ENCODE measurements at places on chromosomes 2 and 18.

- H3K36me3 ChIP-seq = no peaks in the 10 kb centered on the region
- no peaks in the 10 kb centered on the region for H3K27me3 ChIP-seq
- no peak for DNase-seq
- H3K27ac ChIP-seq = peak overlapping the region; percentile 89
- H3K4me1 ChIP-seq = peaks cover 49% of the 10 kb centered on the region
These were observed 19.4 kb downstream of the TEX44 start for GRCh38 chr2:231612109-231612455.

DNA sequence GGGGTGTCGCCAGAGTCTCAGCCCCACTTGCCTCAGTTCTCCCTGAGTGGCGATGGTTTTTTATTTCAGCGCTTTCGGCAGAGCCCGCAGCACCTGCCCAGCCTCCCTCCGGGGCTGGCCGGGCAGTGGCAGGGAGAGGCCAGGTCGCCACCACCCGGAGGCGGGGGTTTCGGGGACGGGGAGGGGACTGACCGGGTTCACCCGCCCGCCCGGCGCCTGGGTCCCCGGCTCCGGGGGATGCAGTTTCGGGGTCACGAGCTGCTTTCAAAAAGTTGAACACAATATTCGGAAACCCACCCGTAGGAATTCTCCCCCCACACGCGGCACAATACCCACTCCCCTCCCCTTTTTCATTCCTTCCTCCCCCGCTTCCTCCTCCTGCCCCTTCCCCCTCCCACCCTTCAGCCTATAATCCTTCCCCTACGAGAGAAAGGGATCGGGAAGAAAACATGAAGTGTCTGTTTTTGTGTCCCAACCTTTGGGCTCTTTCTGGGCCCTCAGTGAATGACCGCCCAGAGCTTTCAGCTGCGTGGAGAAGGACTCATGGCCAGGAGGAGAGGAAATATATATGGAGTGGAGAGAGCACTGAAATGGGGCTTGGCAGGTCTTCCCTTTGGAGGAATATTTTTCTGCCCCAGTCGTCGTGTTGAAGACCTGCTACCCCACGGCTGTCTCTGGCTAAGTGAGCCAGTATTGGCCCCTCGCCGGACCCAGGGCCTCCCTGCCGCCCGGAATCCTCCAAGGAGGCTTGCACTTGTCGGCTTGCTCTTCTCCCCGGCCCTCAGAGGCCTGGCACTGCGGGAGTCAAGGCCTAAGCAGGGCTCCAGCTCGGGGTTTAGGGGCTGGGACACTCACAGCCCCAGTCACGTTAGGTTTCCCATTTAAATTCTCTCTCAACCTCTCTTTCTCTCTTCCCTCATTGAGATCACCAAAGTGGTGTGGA lies 2.1 kb upstream of the SIX3 start:
- no peak overlapping the region for H3K4me3 ChIP-seq
- DNase-seq = no peak
- H3K27ac ChIP-seq = no peak overlapping the region
- H3K36me3 ChIP-seq = no peaks in the 10 kb centered on the region

- peak overlapping the region; percentile 54 for H3K27ac ChIP-seq
- DNase-seq = peak; percentile 79
- H3K36me3 ChIP-seq = no peaks in the 10 kb centered on the region
- peaks cover 18% of the 10 kb centered on the region for H3K4me1 ChIP-seq
These were observed 2.4 kb downstream of the CTIF start for GRCh38 chr18:48541026-48541746.

- H3K4me1 ChIP-seq = peaks cover 16% of the 10 kb centered on the region
- H3K27me3 ChIP-seq = no peaks in the 10 kb centered on the region
- peak overlapping the region; percentile 50 for H3K4me3 ChIP-seq
- peak overlapping the region; percentile 93 for H3K27ac ChIP-seq
These were observed 388 bp downstream of the DTNA start for GRCh38 chr18:34710458-34710914.

DNA sequence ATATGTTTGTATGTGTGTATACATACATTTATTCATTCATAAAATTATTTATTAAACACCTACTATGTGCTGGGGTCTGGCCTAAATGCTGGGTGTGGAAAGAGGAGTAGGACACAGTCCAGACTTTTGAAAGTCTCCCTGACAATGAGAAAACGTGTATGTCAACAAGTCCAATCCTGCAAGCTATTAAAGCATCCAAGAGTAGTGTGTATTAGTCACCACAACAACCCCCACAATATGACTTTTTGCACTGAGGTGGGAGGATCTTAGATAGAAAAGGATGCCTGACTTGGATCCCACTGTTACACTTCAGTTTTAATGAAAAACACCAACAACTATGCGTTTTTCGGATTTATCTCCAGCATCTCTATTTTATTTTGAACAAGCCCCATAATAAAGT lies 446.4 kb downstream of the EPHA4 start:
- DNase-seq = no peak
- H3K4me3 ChIP-seq = no peak overlapping the region

DNA sequence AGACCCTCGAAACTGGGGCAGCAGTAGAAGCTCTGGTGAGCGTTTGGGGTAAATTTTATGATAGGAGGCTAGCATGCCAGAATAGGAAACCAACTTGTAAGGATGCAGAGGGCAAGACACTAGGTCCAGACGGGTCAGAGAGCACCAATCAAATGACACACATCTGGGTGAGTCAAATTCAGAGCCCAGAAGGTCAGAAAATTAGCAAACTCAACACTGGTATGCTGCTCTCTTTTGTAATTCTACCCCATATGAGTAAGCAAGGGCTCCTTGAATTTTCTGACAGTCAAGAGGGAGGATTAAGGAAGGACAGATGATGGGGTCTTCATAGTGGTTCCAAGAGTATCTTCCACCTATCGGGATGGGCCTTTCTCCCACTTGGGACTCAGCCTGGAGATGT lies 209.8 kb downstream of the BCL2 start:
- no peak overlapping the region for H3K4me3 ChIP-seq
- H3K27ac ChIP-seq = no peak overlapping the region
- H3K36me3 ChIP-seq = no peaks in the 10 kb centered on the region
- no peak for DNase-seq
- H3K4me1 ChIP-seq = no peaks in the 10 kb centered on the region

DNA sequence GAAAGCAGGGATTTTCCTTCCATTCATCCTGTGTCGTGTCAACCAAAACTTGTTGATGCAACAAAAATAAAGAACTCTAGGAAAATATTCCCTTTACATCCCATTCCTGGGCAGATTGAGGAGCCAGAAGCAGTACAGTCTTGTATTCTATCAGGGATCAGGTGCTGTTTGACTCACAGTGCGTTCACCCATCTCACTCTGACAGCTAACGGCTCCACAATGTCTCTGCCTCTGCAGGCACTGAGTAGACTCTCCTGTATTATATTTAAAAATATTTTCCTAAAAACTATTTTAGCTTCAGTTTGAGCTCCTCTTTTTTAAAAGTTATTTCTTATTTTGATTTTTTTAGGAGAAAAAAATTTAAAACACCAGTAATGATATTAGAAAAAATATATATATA lies 600.6 kb upstream of the SALL3 start:
- no peak overlapping the region for H3K4me3 ChIP-seq
- H3K27me3 ChIP-seq = no peaks in the 10 kb centered on the region
- no peaks in the 10 kb centered on the region for H3K36me3 ChIP-seq
- H3K4me1 ChIP-seq = no peaks in the 10 kb centered on the region
- DNase-seq = no peak
- no peak overlapping the region for H3K27ac ChIP-seq

DNA sequence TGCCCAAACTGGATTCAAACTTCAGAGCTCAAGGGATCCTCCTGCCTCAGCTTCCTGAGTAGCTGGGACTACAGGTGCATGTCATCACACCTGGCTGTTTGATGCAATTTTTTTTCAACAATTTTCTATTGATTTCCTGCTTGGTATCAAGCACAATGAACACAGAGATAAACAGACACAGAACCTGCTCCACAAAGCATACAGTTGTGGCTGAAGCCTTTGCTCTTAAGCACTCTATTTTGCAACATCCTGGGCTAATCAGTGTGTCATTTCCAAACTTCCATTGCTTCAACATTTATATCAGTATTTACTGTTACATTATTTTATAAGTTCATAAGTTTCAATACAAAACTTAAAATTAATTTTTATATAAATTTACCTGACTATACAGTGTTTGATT lies 79.4 kb downstream of the NEB start:
- no peaks in the 10 kb centered on the region for H3K4me1 ChIP-seq
- DNase-seq = no peak
- no peak overlapping the region for H3K4me3 ChIP-seq
- H3K27me3 ChIP-seq = no peaks in the 10 kb centered on the region
- H3K36me3 ChIP-seq = no peaks in the 10 kb centered on the region

DNA sequence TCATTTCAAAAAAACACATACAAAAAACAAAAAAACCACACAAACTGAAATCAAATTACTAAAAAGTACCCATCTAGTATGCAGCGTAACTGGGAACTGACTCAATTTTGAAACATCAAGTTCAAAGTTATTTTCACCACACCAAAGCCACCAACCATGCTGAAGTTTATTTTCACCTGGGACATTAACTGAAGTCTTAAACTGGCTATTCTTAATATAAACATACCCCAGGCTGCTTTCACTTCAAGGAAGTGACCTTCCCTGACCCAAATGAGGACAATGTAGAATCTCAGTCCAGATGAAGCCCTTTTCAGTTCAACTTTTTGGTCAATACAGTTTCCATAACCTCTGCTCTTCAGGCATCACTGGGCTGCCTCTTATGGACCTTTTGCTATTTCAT lies 84.6 kb downstream of the PIGN start:
- no peak for DNase-seq
- H3K27ac ChIP-seq = no peak overlapping the region
- no peak overlapping the region for H3K4me3 ChIP-seq
- no peaks in the 10 kb centered on the region for H3K27me3 ChIP-seq
- peaks cover 12% of the 10 kb centered on the region for H3K36me3 ChIP-seq

DNA sequence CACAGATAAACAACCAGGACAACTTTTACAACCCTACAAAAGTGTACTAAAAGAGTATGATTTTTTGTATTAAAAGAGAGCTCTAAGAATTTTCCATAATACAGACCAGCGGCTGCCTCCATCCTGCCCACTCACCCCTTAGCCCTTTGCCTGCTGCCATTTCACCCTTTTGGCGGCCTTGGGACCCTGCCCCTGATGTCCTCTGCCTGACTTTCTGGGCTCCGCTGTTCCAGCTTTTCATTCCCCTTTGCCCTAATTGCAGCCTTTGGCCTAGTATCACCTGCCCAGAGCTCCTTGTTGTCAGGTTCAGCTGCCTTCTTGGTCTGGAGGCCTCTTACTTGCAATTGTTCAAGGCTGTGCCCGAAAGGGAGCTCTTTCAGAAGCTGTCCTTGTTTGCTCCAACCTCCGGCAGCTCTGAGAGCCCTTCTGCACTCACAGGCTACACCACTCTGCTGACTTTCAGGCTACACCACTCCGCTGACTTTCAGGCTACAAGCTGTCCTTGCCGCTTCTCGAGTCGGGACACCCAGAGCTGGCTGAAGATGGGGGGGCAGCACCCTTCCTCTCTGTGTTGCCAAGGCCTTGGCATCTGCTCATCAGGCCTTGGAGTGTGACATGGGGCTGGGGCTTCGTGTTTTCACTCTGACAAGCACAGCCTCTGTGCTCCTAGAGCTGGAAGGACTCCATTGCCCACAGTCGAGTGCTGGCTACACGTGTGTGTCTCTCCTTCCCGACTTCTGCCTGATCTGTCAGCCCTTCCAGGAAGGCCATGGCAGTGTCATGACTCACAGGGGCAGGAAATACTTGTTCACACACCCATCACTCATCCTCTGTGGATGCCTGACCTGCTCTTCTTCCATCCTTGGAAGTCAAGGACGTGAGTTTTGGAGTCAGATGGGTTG lies 43.1 kb upstream of the HDAC4 start:
- no peak for DNase-seq
- no peaks in the 10 kb centered on the region for H3K4me1 ChIP-seq
- no peak overlapping the region for H3K27ac ChIP-seq

- peaks cover 41% of the 10 kb centered on the region for H3K36me3 ChIP-seq
- no peak overlapping the region for H3K4me3 ChIP-seq
- H3K27me3 ChIP-seq = no peaks in the 10 kb centered on the region
- no peak overlapping the region for H3K27ac ChIP-seq
These were observed 3.1 kb upstream of the TMEM150A start for GRCh38 chr2:85605406-85606115.

DNA sequence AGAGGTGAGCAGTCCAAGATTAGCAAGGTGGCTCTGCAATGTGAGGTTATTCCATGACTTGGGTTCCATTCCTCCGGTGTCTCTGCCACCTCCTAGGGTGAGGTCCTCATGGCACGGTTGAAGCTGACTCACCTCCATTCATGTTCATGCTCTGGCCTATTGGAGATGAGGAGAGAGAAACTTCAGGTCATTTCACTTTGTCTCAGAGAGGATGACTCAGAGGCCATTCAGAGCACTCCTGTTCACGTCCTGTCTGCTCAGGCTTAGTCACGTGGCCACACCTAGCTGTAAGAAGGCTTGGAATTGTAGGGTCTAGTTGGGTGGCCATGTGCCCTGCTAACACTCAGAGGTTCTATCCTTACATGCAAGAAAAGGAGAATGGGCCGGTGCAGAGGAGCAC lies 67.5 kb upstream of the MBOAT2 start:
- no peaks in the 10 kb centered on the region for H3K4me1 ChIP-seq
- DNase-seq = peak; percentile 74
- no peak overlapping the region for H3K4me3 ChIP-seq
- no peak overlapping the region for H3K27ac ChIP-seq
- no peaks in the 10 kb centered on the region for H3K27me3 ChIP-seq

DNA sequence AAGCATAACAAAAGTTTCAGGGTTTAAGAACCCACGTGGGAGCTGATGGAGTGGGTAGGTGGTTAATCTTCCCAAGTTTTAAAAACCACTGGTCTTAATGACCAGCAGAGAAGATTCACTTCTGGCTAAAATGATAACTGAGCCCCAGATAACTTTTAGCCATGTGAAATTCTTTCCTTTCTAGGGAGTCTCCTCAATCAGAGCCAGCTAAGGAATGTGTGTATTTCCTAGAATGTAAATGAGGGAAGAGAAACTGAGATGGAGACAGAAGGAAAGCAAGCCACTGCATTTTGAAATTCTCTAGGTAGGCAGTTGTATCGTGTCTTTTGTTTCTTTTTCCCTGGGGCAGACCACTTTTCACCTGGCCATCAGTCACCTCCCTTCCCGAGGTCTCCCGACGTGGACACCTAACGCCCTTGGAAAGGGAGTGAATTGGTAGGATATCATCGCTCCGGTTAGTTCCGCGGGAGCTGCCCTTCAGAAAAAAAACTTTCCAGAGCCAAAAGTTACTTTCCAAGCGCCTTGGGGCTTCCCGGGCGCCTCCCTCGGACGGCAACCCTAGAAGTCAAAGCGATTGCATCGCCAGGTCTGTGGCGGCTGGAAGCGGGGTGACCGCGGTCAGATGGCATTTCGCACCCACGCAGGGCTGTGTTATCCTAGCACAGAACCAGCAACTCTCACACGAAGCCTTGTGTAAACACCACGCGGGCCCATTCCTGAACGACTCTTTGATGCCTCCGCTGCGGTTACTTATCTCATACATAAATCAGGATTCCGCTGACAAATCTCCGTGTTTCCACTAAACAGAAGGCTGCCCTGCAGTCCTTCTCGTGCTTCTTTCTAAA lies 1.3 kb downstream of the COLEC12 start:
- H3K4me3 ChIP-seq = peak overlapping the region; percentile 61
- no peaks in the 10 kb centered on the region for H3K36me3 ChIP-seq
- H3K27me3 ChIP-seq = peaks cover 40% of the 10 kb centered on the region
- no peaks in the 10 kb centered on the region for H3K4me1 ChIP-seq
- no peak for DNase-seq

- no peaks in the 10 kb centered on the region for H3K4me1 ChIP-seq
- no peak overlapping the region for H3K4me3 ChIP-seq
- H3K27me3 ChIP-seq = no peaks in the 10 kb centered on the region
- no peak overlapping the region for H3K27ac ChIP-seq
These were observed 749.3 kb downstream of the TRIB2 start for GRCh38 chr2:13466076-13466475.

Measured in large intestine (tissue), 12 donors.